Right atrium auricular region (tissue), 2 donors: ENCODE measurements at places on chromosomes 12 and 14.

DNA sequence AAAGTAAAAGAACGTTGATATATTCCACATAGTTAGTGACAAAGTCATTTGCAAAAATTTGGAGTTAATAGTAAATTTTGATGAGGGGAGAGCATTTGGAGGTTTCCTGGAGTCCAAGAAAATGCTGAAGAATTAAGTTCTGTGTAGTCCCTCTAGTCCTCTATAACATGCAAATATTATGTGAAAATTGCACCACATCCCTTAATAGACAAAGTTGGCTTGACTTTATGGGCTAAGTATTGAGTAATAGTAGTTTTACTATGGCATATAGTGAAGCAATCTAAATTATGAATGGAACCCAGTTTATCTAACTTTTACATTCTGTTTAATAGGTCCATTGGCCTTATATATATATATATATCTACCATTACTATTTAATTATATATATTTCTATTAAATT lies 66.4 kb upstream of the DCN start:
- DNase-seq = no peak
- H3K27me3 ChIP-seq = no peaks in the 10 kb centered on the region
- no peak overlapping the region for H3K4me3 ChIP-seq
- H3K36me3 ChIP-seq = no peaks in the 10 kb centered on the region
- no peaks in the 10 kb centered on the region for H3K4me1 ChIP-seq

DNA sequence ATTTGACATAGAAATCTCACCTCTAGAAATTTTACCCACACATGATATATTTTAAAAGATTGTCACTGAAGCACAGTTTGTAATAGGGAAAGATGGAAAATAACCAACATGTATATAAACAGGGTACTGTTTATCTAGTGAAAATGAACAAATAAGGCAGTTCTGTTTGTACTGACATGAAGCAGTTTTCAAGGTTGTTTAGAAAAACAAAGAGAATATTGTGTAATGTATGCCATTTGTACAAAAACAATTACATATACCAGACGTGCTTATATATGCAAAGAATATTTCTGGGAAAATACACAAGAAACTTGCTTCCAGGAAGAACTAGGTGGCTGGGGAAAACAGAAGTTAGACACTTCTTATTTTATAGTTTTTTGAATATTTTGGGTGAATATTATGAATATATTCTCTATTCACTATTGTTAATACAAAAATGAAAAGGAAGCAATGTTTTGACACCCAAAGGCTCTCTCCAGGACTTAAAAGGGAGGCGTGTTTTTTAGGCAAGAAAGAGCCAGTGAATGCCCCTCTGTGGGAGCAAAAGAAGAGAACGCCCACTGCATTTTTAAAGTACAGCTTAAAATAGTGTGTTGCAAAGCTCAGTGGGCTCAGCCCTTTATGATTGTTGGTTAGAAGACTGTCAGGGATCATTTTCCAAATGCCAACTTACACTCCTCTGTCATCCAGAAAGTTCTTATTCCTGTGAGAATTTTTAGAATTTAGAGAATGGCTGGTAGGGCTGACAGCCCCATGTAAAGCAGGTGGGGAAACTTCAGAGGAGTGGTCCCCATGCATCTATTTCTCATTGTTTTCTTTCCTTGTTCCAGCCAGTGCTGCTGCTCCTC lies 59.6 kb upstream of the FERMT2 start:
- H3K4me3 ChIP-seq = no peak overlapping the region
- H3K36me3 ChIP-seq = no peaks in the 10 kb centered on the region
- no peaks in the 10 kb centered on the region for H3K27me3 ChIP-seq
- DNase-seq = no peak

DNA sequence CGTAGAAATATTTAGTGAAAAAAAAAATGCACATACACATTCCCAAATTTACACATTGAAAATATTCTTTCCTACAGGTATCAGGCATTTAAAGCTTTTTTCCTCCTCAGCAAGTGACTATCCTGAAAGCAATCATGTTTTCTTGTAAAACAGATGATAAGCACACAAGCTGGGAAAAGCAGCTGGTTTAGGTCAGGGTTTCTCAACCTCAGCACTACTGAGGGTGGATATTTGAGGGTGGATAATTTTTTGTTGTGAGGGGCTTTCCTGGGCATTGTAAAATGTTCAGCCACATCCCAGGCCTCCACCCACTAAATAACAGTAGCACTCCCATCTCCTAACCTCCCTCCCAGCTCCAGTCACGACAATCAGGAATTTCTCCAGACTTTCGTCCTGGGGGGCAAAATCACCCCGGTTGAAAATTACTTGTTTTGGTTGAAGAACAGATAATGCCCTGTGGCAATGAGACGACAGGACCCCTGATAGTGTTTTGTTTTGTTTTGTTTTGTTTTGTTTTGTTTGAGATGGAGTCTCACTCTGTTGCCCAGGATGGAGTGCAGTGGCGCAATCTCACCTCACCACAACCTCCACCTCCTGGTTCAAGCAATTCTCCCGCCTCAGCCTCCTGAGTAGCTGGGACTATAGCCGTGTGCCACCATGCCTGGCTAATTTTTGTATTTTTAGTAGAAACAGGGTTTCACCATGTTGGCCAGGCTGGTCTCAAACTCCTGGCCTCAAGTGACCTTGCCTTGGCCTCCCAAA lies 15.0 kb upstream of the NT5DC3 start:
- H3K36me3 ChIP-seq = no peaks in the 10 kb centered on the region
- no peaks in the 10 kb centered on the region for H3K27me3 ChIP-seq
- H3K4me3 ChIP-seq = no peak overlapping the region

DNA sequence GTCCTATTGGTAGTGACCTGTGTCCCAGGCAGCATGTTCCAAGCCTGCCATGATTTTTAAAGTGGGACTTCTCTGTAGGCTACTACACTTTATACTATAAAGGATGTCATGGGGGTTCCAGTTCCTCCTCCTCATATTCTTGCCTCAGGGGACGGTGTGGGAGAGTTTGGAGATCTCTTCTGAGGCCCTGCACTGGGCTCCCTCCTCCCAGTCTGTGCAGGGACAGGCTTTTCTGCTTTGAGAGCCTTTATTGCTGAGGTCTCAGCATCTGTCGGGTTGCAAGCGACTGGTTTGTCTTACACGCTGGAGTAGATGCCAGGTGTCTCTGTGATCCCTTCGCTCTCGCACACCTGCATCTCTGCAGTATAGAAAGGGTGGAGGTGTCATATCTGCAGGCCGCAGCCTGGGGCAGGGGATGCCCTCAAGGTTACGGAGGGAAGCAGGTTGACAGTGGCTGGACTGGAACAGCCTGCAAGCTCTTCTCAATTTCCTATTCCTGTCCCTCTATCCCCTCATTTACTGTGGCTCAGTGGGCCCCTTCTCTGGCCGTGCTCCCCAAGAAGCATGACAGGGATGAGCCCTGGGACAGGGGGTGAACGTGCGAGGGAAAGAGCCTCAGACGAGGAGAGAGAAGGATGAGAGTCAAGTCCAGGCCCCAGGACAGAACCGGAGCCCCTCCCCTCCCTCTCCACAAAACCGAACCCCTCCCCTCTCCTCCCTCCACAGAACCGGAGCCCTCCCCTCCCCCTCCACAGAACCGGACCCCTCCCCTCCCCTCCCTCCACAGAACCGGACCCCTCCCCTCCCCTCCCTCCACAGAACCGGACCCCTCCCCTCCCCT lies 51.3 kb downstream of the SLC6A12 start:
- H3K27ac ChIP-seq = no peak overlapping the region
- H3K4me3 ChIP-seq = no peak overlapping the region
- H3K4me1 ChIP-seq = no peaks in the 10 kb centered on the region
- no peak for DNase-seq
- H3K27me3 ChIP-seq = no peaks in the 10 kb centered on the region
- no peaks in the 10 kb centered on the region for H3K36me3 ChIP-seq

GRCh38 chr14:96016501-96017160 lies 22.5 kb upstream of the C14orf132 start:
- no peaks in the 10 kb centered on the region for H3K4me1 ChIP-seq
- no peaks in the 10 kb centered on the region for H3K27me3 ChIP-seq
- no peak overlapping the region for H3K4me3 ChIP-seq
- H3K36me3 ChIP-seq = no peaks in the 10 kb centered on the region

DNA sequence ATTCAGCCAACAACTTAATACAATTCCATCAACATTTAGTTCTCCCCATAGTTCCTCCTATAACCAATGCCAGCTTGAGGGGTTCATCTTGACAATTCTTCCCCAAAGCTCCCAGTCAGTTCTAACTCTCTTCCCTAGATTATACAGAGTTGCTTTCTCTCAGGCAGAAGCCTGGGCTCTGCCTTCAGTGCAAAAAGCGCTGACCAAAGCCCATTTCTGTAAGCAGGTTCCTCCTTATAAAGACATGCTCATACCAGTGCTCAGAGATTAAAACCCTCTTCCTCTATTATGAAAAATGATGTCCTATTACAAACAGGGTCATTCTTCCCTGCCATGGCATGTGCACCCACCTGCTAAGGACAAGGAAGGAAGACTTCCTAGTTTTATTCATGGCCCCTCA lies 16.2 kb downstream of the SPIC start:
- no peak for DNase-seq
- no peaks in the 10 kb centered on the region for H3K36me3 ChIP-seq

- no peak overlapping the region for H3K4me3 ChIP-seq
- DNase-seq = no peak
- H3K27me3 ChIP-seq = no peaks in the 10 kb centered on the region
- no peaks in the 10 kb centered on the region for H3K36me3 ChIP-seq
- no peak overlapping the region for H3K27ac ChIP-seq
- no peaks in the 10 kb centered on the region for H3K4me1 ChIP-seq
These were observed 258.6 kb upstream of the TMEM132C start for GRCh38 chr12:128008341-128008740.

- no peak overlapping the region for H3K27ac ChIP-seq
- H3K36me3 ChIP-seq = no peaks in the 10 kb centered on the region
- peaks cover 8% of the 10 kb centered on the region for H3K4me1 ChIP-seq
- H3K4me3 ChIP-seq = no peak overlapping the region
These were observed 25.9 kb downstream of the FUT8 start for GRCh38 chr14:65438266-65438933.
